ENCODE measurements at places on chromosomes 6 and 20.

DNA sequence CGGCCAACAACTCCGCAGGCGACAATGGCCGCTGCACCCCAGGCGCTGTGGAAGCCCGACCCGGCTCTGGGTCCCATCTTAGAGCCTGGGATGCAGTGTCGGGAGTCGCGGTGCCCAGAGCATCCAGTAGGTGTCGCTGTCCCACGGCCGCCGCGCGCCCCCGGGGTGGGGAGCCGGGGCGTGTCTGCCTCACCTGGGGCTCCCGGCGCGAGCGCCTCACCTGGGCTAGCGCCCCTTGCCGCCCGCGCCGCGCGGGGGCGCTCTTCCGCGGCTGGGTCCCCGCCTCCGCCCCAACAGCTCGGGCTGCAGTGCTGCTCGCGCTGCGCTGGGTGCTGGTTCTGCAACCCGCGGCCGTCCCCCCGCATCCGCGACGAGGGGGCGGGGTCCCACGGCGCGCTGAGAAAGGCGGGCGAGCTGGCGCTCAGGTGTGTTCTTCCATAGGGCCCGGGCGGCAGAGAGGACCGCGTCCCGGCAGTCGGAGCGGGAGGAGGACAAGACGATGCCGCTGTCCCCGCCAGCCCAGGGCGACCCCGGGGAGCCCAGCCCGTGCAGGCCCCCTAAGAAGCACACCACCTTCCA, at the start of gene CRYBG1:
CRYBG1 (plus strand) TSS at position 308 of the 579 bp plus-strand sequence; CDS start at position 500, 192 bp downstream.
- DNase-seq: peak; percentile 79

- no peak for DNase-seq
Measured at GRCh38 chr6:40042232-40042631, 108.0 kb upstream of the MOCS1 start.

DNA sequence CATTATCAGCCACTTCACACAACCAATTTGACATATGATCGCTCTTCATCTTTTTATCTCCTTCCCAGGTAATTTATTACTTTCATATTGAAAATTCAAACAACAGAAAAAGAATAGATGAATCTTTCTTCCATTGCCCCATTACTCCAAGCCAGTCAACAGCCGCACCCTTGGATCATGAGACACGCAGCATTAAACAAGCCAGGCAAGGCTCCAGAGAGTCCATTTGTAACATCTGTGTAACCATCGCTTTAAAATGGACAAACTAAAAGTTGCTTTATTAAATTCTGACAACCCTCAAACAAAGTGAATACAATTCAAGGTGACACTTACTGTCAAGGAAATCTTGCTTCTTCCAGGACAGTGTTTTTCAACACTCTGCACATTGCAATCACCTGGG, 200.3 kb downstream of the EPM2A start:
- no peak for DNase-seq

DNA sequence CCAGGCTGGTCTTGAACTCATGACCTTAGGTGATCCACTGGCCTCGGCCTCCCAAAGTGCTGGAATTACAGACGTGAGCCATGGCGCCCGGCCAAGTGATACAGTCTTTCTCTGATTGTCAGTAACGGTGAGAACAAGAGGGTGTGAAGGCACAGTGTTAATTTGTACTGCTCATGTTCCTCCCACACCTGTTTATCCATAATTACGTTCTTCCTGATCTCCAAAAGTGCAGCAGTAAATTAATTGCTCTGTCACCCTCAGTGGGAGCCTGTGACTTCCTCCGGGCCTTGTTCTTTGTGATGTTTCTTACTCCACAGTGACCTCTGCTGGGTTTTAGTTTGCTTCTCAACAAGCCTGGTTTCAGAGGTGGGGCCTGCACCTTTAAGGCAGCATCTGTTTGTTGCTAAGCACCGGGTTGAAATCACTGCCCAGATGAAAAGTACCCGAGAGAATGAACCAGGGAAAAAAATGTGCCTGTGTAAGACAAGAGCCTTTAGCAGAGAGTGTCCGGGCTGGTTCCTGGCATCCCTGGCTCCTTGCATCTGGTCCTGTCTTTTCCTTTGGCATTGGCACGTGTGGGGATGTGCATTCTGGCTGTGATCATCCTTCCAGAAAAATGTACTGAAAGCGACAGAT, 89.1 kb upstream of the CLDN20 start:
- DNase-seq: peak; percentile 96

DNA sequence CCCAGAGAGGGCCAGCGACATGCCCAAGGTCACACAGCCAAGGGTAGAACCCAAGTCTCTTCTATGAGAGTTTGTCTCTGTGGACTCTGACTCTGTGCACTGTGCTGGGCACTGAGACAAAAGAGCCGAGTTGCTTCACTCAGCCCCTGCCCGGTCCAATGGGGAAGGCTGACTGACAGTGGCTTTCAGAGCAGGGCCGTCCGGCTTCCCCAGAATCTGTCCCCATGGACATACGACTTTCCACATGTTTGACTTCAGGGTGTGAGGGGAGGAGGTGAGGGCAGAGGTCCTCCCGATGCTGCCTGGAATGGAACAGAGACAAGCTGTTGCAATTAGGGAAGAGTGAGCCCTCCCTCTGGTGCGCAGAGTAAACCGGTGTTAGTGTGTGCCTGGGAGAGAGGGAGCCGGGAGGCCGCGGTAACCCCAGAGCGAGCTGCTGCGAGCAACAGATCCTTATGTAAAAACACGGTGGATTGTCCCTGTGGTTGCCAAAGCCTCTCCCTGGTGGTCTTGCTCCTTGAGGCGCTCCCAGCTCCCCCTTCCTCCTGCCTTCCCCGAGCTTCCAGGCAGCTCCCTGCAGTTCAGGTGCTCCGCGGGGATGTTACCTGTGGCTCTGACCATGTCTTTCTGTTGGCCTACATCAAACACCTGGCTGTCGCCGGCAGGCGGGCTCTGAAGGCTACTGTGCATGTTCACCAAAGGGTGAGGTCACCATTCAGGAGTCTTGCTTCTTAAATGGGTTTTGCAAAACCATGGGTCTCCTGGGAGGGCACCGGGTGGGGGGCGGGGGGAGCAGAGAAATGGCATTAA, 672 bp downstream of the SIRPA start:
- no peak for DNase-seq

- DNase-seq: peak; percentile 93
Measured at GRCh38 chr6:44127186-44128019, at the start of the genes MRPL14 and TMEM63B. MRPL14 (minus strand) TSS chr6:44127452; CDS start chr6:44116611, 10,841 bp downstream. TMEM63B (plus strand) TSS chr6:44127554; CDS start chr6:44134585, 7,031 bp downstream.
